ENCODE measurements at places on chromosomes 5 and 9.

- no peak for DNase-seq
Observed at GRCh38 chr9:78954286-78954685, 617.5 kb upstream of the TLE4 start.

DNA sequence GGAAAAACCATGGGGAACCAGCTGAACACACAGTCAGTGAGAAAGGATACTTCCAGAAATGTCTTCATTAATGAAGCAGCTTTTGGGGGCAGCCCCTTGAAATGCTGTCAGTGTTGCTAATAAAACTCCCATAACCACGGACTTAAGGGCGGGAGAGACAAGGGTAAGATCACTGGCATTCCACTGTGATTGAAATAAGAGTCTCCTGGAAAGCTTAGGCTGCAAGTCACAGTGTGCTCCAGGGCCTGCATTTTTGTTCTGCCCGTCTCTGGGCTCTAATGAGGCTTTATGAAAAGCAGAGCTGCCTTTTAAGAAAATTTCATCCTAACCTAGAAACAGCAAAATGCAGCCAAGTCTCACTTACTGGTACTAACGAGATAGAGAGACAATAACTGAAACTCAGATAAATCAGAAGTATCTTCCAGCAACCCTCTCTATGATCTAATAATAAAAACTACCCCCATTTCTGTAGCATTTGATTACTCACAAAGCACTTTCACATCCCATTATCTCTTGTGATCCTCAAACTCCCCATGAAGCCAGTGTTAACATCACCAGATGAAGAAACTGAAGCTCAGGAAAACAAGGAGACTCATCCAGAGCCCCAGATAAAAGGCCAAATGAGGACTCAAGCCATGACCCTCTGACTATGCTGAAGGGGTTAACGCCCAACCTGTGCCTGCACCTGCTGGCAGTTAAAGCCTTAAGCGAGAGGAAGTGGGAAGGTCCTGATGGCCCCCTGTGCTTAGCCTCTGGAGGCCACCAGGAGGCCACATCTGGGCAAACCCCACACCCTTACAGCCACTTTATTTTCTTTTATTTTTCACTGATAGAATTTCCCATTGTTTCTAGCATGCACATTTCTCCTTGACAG, 37.5 kb downstream of the SPOCK1 start:
- no peak for DNase-seq

DNA sequence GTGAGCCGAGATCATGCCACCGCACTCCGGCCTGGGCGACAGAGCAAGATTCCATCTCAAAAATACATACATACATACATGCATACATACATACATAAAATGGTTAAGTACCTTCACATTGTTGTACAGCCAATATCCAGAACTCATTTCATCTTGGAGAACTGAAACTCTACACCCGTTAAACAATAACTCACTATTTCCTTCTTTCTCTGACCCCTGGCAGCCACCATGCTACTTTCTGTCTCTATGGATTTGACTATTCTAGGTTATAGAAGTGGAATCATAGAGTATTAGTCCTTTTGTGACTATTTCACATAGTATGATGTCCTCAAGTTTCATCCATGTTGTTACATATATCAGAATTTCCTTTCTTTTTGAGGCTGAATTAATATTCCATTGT, 9.6 kb upstream of the KIF27 start:
- DNase-seq = no peak

GRCh38 chr5:77628840-77629508, 9.5 kb downstream of the OTP start:
- no peak for DNase-seq

- no peak for DNase-seq
Observed at GRCh38 chr9:109441296-109441695, 56.8 kb downstream of the PTPN3 start.

DNA sequence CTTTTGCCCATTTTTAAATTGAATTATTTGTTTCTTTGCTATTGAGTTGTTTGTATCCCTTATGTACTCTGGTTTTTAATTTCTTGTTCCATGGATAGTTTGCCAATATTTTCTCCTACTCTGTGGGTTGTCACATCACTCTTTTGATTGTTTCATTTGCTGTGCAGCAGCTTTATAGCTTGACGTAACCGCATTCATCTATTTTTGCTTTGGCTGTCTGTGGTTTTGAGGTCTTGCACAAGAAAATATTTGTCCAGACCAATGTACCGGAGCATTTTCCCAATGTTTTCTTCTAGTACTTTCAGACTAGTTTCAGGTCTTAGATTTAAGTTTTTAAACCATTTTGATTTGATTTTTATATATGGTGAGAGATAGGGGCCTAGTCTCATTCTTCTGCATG, 36.2 kb upstream of the ZNF366 start:
- DNase-seq = no peak

DNA sequence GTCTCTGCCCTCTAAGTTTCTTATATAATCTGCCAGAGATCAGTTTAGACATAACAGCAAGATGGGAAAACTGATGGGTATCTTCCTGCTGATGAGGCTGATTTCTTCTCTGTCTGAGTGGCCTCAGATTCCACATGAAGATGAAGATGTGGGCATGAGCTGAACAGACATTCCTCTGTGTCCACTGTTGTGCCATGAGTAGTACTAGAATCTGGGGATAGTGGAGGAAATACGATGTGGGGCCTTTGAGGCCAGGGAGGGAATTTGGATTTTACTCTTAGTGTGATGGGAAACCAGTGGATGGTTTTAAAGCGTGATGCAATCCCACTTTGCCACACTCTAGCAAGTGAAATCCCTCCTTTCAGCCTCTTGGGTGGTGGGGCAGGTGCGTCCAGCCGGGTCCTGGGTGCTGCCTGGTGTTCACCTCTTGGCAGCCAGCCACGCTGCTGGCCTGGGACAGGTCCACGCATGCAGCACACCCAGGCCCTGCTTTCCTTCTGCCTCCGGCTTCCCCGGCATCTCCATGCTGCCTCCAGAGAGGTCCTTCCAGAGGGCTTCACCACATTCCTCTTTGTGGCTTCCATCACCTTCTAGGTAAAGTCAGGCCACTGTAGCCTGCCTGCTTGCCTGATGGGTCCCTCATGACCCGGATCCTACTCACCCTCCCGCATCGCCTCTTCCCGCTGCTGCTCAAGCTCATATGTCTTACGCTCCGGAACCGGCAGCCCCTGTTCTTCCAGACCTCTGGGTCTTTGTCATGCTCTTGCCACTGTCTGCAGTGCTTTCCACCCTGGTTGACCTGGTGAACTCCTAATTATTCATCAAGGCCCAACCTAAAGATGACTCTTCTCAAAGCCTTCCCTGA, 28.1 kb upstream of the SH3PXD2B start:
- DNase-seq = no peak

GRCh38 chr9:126643945-126644527, 30.3 kb downstream of the LMX1B start:
- DNase-seq = no peak

- DNase-seq = no peak
Observed at GRCh38 chr9:95171001-95171400, 146.5 kb downstream of the FANCC start.

GRCh38 chr5:54221135-54221534, 89.2 kb downstream of the ARL15 start:
- no peak for DNase-seq

DNA sequence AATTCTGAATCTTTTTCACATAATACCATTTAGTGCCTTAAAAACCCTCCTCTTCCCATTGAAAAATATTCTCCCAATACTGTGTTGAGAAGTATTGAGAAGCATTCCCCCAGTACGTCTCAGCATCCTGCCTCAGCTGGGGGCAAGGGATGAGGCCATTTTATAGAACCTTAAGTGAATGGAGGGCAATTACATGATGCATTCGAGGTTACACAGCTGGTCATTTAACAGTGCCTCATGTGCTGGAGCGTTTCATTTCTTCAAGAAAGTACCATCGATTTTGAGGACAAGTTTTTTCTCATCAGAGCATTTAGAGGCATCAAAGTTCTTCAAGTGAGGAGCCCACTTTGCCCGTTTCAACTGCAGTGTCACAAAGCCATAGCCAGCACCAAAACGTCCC, 135.6 kb downstream of the DOCK2 start:
- DNase-seq = no peak

DNA sequence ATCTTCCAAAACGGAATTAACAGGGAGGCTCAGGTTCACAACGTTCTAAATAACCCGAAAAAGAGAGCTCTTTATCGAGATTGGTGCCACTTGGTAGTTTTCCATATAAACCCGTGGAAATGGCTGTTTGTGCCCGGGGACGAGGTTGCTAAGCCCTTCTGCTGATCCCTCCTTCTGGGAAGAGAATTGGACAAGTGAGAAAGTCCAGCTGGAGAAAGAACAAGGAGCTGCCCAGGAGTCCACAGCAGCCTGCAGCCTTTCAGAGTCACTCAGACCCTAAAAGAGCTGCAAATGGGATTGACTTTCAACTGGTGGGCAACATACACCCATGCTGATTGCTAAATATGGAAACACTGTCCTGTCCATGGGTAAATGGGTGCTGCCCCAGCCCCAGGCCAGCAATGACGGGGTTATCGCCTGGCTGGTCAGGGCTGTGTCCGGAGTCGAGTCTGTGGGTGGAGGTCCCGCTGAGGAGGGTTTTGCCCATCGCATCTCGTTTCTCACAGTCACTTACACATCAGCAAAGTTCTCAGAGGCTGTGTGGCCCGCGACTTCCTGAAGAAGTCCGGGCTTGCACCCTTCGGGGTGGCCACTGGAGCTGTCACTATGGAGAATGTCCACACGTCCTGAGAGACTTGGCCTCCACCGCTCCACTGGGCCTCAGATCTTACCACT, 40.7 kb upstream of the HSD17B3 start:
- DNase-seq = no peak

DNA sequence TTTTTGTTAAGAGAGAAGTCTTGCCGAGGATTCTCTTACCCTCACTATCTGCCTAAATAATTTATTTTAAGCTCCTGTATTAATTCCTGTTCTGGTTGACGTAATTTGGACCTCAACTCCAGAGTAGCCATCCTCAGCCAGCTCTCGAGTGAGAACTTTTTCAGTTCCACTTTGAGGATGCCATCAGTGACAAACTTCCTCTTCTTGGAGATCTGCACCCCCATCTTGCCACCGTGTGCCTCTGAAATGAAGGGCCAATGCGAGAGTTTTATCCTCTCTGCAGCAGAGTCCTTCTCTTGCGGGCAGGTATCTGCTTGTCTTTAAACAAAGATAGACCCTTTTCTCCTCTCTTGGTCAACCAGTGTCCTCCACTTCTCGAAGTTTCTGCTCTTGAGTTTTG, 19.5 kb upstream of the TMEM174 start:
- no peak for DNase-seq

DNA sequence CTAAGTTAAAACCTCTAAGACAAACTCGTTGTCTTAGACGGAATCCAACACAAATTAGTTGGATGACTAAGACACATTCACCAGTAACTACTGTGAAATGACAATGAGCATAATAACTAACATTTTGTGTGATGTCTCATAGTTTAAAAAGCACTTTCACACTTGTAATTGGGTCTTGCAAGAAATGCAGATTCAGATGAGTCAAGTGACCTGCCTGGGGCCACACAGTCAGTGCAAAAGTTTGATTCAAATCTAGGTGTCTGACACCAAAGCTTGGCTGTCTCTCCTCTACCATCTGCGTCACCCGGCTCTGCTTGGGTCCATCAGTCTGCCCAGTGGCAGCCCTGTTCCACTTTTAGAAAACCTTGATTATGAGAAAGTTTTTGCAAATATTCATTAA, 143.7 kb downstream of the TTLL11 start:
- no peak for DNase-seq

DNA sequence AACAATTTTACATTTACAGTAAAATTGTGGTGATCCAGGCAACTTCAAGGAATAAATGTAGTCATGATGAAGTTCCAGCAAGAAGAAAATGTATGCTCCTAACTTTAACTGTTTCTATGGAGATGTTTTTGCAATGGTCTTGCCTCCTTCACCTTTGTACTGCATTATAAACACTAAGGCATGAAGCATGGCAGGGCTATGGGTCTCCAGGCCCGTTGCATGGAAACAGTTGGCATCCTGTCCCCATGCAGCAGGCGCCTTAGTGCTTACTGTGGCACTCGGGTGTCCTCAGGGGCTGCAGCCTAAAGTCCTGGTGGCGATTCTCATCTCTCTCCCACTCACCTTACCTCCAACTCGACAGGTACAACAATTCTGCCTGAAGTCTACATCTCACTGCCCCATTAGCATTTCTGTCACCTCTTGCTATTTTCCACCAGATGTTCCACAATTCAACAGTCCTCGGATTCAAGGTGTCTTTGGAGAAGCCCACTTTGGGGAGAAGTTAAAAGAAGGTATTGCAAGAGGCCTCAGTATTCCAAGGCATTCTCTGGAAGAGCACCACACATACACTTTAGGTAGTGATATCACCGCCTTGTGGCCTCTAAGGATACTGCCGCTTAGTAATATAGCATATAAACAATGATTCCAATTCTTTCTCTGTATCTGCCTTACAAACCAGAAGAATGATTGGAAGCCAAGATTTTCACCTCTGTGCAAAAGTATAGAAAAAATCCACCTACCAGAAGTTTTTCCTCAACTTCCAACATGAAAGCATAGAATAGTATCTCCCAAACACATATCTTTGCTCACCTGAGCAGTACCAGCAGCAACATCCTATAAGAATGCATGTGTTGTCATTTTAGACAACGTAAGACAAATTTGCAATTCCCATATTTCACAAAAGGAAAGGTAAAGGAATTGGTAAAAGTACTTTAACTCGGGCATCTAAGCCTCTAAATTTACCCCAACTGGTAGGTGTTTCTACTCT, 5.1 kb downstream of the LIFR start:
- no peak for DNase-seq

- no peak for DNase-seq
Observed at GRCh38 chr9:8096091-8096490, 296.5 kb upstream of the DMAC1 start.

GRCh38 chr5:95770830-95771708, 39.9 kb downstream of the RHOBTB3 start:
- no peak for DNase-seq

- DNase-seq = no peak
Observed at GRCh38 chr5:119878712-119879111, 249.4 kb downstream of the FAM170A start.

- DNase-seq = no peak
Observed at GRCh38 chr9:131529597-131530545, 1.2 kb downstream of the UCK1 start.

DNA sequence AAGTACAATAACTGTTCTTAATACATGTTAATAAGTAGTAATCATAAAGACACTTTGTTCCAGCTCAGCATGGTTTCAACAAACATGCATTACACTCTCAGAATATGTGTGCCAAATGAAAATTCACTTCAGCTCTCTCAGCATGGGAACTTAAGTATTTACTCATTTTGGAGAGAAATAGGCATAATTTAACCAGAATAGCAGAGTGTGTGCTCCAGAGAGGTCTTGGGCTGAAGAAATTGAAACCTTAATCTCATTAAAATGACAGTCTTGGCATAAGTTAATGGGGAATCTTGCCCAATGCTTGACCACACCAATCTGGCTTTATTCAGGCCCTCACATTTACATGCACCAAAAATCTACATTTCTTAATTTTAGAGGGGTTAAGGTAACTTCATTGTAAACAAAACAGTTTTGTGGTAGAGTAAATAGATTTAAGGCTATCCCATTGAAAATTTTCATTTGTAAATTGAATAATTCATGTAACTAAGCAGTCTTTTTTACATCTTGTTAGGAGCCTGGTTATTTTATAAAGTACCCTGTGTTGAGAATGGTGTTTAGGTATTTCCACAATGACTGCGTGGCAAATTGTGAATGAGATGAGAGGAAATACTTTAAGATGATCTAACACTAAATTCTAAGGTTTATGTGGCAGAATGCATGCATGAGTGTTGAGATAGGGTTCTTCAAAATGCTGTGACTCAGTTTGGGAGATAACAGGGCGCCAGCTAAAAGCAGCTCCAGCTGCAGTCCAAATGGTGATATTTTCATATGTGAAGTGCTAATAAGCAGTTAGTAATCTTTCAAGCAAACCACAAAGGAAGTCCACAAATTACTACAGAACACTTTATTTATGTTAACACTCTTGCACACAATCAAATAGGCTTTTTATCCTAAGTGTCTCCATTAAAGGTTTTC, 11.3 kb upstream of the LOX start:
- no peak for DNase-seq

All from cortex of kidney (tissue), 1 donor.